ENCODE measurements at places on chromosomes 3 and 15. TPM values are rescaled to one million over a fixed set of nuclear protein-coding genes. Genes with fewer than 3 reads are reported as not detected.

DNA sequence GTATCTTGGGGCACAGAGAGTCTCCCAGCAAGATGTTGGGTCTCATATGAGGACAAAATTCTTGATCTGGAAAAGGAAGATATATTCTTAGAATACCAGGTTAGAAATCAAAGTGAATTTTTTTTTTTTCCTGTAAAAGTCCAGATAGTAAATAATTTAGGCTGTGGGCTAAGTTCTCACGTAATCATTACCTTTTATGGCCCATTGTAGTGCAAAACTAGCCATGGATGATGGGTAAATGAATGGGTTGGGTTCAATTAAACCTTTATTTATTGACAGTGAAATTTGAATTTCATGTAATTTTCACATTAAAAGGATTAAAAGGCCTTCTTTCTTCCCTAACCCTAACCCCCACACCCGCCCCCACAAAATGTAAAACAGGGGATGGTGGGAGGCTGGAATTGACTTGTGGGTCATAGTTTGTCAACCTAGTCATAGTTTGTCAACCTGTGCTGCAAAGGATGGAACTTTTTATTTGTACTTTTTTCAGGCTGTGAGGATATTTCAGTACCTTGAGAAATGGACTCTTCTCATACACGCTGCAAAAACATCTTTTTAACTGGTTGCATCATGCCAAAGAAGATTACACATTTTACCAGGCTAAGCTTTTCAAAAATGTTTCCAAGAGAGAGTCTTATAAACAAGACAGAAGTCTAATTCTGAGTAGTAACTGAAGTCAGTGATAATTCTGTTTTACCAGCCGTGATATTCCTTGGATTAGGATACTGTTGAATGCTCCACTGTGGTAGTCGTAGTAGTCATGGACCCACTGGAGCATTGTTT lies 138.8 kb downstream of the AKAP13 start:
- H3K36me3 ChIP-seq = no peaks in the 10 kb centered on the region
- DNase-seq = no peak
- no peak overlapping the region for H3K27ac ChIP-seq
- no peaks in the 10 kb centered on the region for H3K4me1 ChIP-seq
- H3K4me3 ChIP-seq = no peak overlapping the region
- no peaks in the 10 kb centered on the region for H3K27me3 ChIP-seq

DNA sequence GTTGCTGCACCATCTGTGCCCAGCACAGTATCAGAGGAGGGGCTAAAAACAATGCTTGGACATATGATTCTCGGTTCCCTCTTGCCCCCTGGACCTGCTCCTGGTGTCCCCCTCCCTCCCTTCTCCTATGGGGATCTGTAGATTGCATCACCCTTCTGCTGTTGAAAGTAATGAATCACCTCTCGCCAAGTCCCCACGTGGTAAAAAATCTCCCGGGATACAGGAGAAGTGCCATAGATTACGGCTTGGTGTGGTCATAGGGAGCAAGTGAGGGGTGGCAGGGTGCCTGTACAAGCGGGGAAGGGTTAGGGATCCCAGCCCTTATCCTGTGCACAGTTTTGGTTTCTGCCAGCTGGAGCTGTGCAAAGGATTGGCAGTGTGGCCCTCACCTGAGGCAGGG lies 37.7 kb downstream of the AMOTL2 start:
- no peak for DNase-seq
- H3K27me3 ChIP-seq = no peaks in the 10 kb centered on the region
- H3K4me1 ChIP-seq = peaks cover 35% of the 10 kb centered on the region
- H3K27ac ChIP-seq = no peak overlapping the region

GRCh38 chr3:52171514-52172261 lies 17.5 kb upstream of the POC1A start:
- H3K36me3 ChIP-seq = no peaks in the 10 kb centered on the region
- no peak overlapping the region for H3K27ac ChIP-seq
- no peaks in the 10 kb centered on the region for H3K4me1 ChIP-seq
- no peak overlapping the region for H3K4me3 ChIP-seq

Gene ATP13A5
- polyA plus RNA-seq = not detected

- no peak for DNase-seq
- no peaks in the 10 kb centered on the region for H3K27me3 ChIP-seq
- no peak overlapping the region for H3K27ac ChIP-seq
Observed at GRCh38 chr3:115800489-115801075, 177.3 kb downstream of the GAP43 start.

DNA sequence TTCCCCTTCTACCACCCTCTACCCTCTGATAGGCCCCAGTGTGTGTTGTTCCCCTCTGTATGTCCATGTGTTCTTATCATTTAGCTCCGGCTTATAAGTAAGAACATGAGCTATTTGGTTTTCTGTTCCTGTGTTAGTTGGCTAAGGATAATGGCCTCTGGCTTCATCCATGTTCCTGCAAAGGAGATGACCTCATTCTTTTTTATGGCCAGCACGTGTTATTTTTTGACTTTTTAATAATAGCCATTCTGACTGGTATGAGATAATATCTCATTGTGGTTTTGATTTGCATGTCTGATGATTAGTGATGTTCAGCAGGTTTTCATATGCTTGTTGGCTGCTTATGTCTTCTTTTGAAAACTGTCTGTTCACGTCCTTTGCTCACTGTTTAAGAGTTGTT lies 63.1 kb upstream of the NPHP3 start:
- H3K36me3 ChIP-seq = no peaks in the 10 kb centered on the region
- DNase-seq = no peak
- no peaks in the 10 kb centered on the region for H3K27me3 ChIP-seq
- H3K4me1 ChIP-seq = no peaks in the 10 kb centered on the region
- H3K27ac ChIP-seq = no peak overlapping the region

DNA sequence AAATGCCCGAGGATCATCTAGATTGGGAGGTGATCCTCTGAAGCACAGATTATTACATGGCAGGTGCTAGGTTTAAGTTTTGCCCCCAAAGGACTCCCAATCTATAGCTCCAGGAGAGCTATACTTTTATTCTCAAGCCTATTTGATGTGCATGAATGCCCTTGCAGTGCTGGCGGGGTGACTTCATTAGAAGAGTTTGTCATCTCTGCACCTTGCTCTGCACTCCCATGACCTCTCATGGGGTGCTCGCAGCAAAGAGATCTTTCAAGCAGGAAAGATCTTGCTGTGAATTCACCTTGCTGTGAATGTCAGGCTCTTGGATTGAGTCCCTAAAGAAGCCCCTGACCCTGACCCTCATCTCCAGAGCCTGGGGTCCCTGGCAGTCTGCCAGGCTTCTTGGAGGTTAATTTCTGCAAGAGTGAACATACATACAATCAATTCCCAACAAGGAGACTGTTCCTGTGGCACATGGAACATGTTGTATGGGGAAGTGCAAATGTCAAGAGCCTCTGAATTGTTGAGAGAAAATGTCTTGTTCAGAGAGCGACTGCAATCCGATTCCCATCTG lies 45.9 kb downstream of the FAM43A start:
- no peak overlapping the region for H3K27ac ChIP-seq
- H3K27me3 ChIP-seq = no peaks in the 10 kb centered on the region
- DNase-seq = no peak
- H3K36me3 ChIP-seq = no peaks in the 10 kb centered on the region
- H3K4me1 ChIP-seq = peaks cover 3% of the 10 kb centered on the region

DNA sequence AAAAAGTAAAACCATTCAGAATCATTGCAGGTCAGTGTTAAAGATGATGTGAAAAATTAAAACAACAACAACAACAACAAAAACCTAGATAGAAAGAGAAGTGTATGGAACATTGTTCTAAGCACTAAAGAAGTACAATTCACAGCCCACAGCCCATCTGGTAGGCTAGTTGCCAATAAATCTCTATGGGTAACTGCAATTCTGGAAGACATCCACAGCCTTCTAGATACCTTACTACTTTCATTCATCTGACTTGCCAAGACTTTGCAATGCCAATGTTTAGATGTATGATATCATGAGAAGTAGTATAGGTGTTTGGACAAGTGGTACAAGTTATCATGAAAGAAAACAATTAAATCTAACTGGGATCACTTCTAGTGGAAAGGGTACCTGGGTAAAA lies 198.6 kb downstream of the VGLL3 start:
- H3K36me3 ChIP-seq = no peaks in the 10 kb centered on the region
- H3K4me3 ChIP-seq = no peak overlapping the region
- H3K27ac ChIP-seq = no peak overlapping the region
- H3K4me1 ChIP-seq = no peaks in the 10 kb centered on the region
- H3K27me3 ChIP-seq = no peaks in the 10 kb centered on the region

DNA sequence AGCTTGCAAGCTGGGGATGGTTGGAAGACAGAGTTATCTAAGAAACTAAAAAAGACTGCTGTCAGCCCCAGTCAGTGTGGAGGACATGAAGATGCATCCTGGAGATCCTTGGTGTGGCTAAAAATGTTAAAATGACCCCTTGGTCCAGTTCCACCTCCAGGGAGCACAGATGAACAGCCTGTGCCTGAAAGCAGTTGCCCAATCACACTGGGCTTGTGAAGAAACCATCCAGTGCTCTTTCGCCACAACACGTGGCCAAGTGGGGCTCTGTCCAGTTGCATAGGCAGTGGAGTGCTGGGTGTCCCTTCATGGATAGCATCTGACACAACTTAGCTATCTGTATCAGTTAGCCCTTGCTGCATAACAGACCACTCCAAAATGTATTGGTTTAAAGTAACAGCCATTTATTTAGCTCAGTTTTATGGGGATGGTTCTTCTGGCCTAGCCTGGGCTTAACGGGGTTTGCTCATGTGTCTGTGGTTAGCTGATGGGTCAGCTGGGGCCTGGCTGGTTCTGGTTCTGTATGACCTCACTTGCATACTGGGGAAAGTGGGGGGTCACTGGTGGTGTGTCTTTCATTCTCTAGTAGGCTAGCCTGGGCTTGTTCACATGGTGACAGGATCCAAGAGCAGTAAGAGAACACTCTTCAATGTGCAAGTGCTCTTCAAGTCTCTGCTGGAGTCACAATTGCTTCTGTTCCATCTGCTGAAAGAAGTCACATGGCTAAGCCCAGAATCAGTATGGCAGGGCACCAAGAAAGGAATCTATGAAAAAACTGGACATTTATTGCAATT lies 226.2 kb downstream of the PDCD6IP start:
- no peak overlapping the region for H3K27ac ChIP-seq
- H3K36me3 ChIP-seq = no peaks in the 10 kb centered on the region
- H3K4me3 ChIP-seq = no peak overlapping the region
- H3K27me3 ChIP-seq = no peaks in the 10 kb centered on the region
- H3K4me1 ChIP-seq = no peaks in the 10 kb centered on the region

- H3K27me3 ChIP-seq = no peaks in the 10 kb centered on the region
- H3K27ac ChIP-seq = no peak overlapping the region
- no peak for DNase-seq
- no peak overlapping the region for H3K4me3 ChIP-seq
- no peaks in the 10 kb centered on the region for H3K36me3 ChIP-seq
Observed at GRCh38 chr3:143060906-143061305, 58.7 kb upstream of the CHST2 start.

DNA sequence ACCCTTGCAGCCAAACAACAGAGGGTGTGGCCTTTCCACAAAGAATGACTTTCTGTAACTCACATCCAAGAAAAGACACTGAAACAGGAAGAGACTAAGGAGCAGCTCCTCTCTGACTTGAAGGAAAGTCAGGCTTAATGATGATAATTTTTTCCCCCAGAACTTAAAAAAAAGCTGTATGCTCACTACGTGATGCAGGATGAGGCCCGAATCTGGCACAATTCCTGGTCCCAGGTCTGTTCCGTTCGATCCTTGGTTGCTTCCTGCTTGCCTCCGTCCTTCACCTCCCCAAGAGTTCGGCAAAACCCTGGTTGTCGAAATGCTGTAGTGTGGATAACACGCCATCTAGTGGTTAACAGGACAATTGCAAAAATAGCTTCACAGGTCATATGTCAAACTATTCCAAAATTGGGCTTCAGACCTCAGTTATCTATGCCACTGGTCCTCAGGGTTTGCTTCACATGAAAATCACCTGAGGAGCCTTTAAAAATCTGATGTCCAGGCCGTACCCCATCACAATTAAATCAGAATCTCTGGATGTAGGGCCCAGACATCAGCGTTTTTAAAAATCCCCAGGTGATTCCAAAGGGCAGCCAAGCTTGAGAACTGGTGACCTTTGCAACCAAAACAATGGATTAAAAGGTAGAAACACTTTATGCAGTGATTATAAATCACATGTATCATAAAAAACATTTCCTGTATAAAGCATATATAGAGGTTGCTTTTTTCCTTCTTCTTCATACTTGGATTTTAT lies 28.1 kb upstream of the SYNM start:
- no peaks in the 10 kb centered on the region for H3K36me3 ChIP-seq
- no peak for DNase-seq
- no peaks in the 10 kb centered on the region for H3K4me1 ChIP-seq
- H3K27ac ChIP-seq = no peak overlapping the region
- H3K27me3 ChIP-seq = no peaks in the 10 kb centered on the region

- H3K36me3 ChIP-seq = no peaks in the 10 kb centered on the region
- no peaks in the 10 kb centered on the region for H3K4me1 ChIP-seq
- H3K4me3 ChIP-seq = no peak overlapping the region
Observed at GRCh38 chr15:60086681-60087429, 82.7 kb downstream of the FOXB1 start.

DNA sequence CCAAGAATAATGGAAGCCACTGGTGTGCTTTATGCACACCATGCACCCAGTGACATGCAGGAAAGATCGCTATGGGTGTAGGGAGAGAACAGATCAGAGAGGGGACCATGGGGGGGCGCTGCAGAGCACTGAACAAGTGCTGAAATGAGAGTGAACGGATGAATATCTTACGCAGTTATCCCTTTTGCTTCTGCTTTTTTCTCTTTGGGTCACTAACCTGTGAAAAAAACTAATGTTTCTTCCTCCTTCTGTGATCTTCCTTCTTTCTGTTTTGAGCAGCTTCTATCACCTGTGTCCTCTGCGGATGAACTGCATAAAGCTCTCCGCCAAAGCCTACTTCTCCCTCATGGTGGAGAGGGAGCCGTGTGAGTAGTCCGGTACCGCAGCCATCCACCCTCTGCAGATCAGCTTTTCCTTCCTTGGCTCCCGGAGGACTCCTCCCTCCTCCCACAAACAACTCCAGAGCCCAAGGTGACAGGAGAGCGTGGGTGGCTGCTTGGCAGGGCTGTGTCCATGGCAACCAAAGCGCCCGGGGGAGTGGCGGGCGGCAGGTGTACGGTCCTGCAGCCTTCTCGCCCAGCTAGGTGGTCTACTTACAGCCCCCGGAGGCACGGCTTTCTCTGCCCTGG lies 106.2 kb downstream of the DGKG start:
- H3K27me3 ChIP-seq = no peaks in the 10 kb centered on the region
- no peak overlapping the region for H3K4me3 ChIP-seq
- H3K36me3 ChIP-seq = no peaks in the 10 kb centered on the region
- no peaks in the 10 kb centered on the region for H3K4me1 ChIP-seq
- peak; percentile 78 for DNase-seq
- no peak overlapping the region for H3K27ac ChIP-seq

DNA sequence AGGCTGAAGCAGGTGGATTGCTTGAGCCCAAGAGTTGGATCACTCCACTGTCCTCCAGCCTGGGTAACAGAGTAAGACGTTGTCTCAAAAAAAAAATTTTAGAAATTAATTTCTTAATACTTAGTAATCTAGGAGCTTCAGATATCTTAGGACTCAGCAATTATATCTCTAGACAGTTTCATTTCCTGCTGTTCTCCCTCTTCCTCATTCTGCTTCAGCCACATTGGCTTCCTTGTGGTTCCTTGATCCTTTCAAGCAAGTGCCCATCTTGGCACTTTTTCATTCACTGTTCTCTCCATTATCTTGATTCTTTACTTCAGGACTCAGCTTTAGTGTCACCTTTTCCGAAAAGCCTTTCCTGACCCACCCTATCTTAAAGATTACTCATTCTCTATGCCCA lies 22.5 kb downstream of the TMEM202 start:
- H3K27me3 ChIP-seq = no peaks in the 10 kb centered on the region
- H3K36me3 ChIP-seq = no peaks in the 10 kb centered on the region
- no peak overlapping the region for H3K27ac ChIP-seq
- no peak overlapping the region for H3K4me3 ChIP-seq

- H3K36me3 ChIP-seq = no peaks in the 10 kb centered on the region
- peaks cover 2% of the 10 kb centered on the region for H3K4me1 ChIP-seq
Observed at GRCh38 chr3:107370907-107371306, 6.3 kb upstream of the CCDC54 start.

Data from kidney (tissue), 22 donors.